ENCODE measurements at places on chromosomes 4 and X.
A peak's percentile ranks its signal among the peaks of the same experiment; 100 is the strongest.

DNA sequence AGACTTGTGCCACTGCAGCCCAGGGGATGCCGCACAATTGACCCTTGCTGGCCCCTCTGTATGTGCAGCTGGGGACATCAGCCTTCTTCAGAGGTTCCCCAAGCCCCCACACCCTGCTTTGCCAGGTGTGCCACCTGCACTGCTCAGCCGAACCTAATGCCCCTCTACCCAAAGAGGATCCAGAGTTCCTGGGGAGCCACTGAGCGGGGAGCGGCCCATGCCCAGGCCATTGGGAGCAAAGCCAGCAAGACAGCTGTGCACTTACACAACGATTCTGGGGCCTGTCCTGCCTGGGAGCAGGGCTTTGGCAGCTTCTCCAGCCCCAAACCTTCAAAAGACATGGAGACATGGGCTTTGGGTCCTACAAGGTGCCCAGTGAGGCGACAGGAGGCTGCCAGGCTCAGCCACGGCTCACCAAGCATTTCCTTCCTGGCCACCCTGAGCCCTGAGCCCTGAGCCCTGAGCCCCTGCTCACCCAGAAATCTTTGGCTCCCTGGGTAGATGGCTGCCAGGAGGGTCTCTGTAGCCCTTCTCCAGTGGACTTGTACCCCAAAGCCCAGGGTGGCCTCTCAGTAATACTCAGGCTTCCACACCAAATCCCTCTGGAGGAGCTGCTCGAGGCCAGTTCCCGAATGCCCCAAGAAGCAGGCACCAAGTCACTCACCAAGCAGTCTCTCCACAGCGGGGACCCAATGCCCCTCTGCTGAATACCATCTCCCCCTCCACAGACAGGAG lies 13.0 kb downstream of the PNMA6E start:
- DNase-seq, result no peak

DNA sequence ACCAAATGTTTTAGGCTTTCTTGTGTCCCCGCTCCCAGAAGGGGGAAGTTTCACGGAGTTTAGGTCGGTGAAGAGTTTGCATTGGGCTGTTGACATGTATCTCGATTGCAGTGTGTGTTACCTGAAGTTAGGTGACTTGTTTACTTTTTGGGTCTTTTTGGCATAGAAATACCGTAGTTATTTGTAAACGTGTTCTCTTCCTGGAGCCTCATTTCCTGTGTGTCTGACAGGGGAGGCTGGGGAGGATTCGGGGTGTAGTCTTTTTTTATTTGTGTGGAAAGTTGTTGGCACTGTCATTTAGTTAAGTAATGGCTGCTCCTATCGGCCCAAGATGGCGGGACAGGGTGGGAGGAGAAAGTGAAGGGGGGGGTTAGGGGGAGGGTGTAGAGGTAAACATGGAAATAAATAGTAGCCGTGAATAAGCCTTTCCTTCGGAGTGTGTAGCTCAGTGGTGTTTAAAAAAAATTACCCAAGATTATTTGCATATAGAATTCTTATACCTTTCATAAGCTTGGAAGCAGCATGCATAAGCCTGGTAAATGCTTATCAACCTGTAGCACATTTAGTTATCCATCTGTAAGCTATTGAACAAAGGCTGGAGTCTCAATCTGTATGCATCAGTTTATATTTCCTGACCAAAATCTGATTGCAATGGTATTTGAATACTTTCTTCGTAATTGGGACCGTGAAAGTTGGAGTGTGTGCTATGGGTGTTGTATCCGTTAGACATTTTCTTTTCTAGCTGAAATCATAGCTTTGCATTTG lies 1.6 kb downstream of the KDM6A start:
- DNase-seq, result no peak

DNA sequence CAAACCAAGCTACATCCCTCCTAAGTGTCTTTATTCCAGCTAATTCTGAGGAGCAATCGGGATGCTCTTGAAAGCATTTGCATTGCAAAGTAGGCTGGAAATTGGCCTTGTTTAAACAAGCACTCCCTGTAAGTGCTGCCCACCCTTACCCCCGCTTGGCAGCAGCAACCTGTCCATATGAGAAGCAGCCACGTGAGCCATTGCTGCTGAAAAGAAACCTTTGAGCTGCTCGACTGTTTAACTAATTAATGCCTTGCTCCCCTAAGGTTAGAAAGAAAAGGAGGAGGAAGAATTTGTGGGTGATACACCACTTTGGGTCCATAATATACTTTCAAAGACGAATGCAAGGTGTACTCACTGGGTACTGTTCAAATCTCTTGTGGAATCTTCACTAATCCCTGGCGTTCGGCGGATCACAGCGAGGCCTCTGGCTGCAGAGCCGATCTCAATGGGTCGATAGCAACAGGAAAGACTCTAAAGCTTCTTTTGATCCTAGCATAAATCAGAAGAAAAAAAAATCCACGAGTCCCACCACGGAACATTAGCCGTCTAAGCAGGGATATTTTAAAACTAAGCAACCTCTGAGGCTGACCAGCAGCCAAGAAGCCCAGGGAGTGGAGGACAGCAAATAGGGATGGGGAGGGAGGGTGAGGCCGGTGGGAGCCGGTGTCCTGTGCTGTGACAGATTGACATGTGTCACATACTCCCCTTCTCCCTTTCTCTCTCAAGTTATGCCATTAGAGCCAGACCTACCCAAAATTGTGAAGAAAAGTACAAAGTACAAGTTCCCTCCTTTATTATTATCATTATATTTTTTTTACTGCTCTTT lies 37.2 kb upstream of the MGST2 start:
- DNase-seq, result peak; percentile 48

GRCh38 chr4:170128219-170128804 lies 38.6 kb upstream of the AADAT start:
- DNase-seq, result no peak

GRCh38 chr4:3873408-3874027 lies 107.3 kb downstream of the ADRA2C start:
- DNase-seq, result peak; percentile 29

DNA sequence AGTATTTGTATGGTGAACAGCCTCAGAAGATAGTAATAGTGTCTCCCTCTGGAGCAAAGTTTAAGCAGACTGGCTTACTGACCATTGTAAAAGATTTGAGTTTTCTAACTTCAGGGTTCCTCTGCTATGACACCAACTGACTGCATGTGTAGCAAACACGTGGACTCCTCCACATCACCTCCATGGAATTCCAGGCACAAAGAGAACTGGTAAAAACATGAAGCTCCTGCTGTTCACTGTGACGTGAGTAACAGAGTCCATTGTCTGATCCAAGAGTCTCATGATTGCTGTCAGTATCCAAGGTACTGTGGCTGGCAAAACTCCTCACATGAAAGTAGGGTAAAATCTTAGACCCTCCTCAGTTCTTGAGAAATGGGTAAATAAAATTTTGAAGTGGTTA lies 107.6 kb upstream of the FAM9B start:
- DNase-seq, result no peak

DNA sequence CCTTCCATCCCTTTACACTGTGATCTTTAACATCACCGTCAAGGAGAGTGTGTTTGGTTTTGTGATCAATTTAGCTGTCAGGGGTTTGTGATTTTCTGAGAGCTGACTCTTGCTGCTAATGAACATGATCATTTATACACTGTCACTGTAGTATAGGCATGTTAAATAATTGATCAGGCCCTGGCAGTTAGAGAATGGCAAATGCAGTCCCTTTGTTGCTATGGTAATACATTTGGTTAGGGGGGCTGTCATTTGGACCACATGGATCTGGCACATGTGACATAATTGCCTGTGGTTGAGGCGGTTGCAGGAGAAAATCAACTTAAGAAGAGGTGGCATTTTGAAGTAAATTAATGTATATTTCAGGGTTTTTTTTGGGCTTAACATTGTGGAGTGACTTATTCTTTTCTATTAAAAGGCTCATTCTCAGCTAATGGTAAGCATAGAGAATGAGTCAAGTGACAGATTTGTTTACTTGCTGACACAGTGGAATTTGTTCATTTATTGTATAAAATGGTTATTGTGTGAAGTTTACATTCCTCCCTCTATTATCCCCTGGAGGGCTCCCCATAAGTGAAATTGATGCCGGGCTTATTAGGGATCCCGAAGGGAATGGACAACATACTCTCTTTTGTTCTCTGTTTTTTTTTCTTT lies 114.0 kb downstream of the FHIP1A start:
- DNase-seq, result no peak

GRCh38 chr4:112411781-112412550 lies 104.0 kb downstream of the NEUROG2 start:
- no peak for DNase-seq

DNA sequence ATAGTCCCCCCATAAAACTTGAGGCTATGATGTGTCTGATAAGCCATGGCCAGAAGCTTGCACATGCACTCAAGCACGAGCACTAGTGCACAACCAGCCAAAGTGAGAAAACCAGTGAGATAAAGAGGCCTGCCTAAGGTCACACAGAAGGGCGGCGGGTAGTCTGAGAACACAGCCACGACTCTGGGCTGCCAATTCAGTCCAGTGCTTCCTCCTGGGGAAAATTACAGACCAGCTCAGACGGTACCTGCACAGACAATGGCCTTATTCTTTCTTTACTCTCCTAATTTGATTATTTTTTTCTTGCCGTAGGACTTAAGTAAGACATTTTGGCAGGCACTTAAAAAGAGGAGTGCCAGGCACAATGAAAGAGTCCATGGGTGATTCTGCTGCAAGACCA lies 533.2 kb upstream of the FAT1 start:
- no peak for DNase-seq

DNA sequence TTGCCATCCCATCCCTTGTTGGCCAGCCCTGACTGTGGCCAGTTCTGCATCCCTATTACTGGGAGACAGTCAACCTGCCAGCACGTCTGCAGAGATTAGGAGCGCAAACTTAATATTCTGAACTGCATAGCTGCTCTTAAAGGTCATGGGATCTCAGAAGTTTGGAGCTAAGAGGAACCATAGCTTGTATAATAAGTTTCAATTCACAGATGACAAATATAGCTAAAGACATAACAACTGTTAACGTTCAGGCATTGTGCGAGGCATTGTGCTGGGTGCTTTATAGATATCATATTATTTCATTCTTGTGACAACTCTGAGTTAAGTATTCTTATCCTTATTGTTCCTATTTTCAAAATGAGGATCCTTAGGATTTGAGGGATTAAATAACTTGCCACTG lies 3.7 kb downstream of the SCARB2 start:
- DNase-seq, result no peak

DNA sequence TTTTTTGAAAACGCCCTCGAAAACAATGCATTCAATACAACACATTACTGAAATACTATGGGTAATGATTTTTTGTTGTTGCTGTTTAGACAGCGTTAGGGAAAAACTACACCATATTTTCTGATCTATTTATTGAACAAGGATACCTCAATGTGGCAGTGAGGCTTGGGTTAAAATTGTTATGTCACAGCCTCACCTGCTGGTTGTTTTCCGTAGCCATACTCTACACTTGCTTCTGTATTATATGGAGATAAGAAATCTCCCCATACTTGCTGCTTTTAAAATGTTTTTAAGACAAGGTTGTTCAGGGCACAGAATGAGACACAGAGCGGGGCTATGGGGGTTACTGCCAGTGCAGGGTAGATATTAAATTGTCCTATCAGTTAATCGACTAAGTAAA lies 221.6 kb upstream of the FTHL17 start:
- no peak for DNase-seq

DNA sequence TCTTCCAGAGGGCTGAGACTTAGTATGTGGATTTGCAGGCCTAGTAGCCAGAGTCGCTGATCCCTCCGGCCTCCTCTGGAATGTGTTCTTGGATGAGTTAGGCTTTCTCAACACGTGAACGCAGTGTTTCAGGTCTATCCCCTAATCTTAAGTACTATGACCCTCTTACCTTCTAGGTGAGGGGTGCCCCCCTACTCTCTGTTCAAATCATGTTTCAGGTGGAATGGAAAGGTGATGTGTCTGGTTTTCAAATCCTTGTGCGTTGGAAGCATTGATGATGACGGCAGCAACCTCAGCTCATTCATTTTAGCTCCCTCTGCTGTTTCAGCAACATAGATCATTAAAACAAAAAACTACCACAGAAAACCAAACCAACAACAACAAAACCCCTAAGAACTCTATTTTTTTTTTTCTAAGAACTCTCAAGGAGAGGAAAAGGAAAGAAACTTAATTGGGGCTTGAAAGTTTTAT lies 56.4 kb downstream of the RWDD4 start:
- DNase-seq, result no peak

GRCh38 chr4:85598936-85599335 lies 124.0 kb downstream of the ARHGAP24 start:
- peak; percentile 18 for DNase-seq

GRCh38 chrX:85024044-85024443 lies 20.4 kb downstream of the APOOL start:
- DNase-seq, result no peak

DNA sequence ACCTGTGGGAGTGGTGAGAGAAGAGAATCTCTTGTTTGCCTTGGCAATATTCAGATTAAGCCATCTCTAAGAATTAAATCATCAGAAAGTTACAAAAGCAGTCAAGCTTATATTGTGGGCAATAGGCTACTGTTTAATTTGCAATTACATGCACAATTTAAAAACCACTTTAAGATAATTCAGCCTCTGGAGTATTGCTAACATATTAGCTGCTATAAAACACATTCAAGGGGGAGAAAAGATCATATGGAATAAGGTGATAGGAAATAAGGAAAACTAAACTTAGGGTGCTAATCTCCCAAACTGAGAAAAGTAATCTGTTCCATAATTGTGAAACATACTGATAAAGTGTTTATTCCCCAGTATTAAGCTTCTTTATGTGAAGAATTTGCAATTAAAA lies 103.9 kb downstream of the ARAP2 start:
- no peak for DNase-seq

DNA sequence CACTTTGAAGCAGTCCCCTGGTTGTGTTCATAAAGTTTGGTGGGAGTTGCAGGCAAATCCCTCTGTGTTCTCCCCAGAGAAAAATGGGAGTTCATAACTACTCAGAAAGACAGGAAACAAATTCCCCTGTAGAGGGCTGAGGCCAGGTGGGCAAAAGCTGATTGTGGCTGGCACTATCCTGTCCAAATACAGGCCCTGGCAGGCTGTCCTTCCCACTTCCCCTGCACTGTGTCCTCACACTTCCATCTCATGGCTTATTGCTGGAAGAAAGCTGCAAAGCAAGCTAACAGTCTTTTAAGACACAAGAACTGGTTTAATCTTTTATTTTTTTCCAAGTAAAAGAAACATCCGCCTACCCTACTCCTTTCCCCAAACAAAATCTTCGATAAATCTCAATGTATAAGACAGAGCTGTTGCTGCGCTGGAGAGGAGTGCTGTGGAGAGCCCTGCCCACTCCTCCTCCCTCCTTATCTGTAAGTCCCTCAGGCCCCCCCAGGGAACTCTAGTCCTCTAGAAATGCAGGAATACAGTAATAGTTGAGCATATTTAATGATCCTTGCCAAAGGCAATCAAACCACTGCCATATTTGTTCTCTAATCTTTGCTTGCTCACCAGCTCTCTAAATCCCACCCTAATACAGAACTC lies 14.0 kb downstream of the TAPT1 start:
- DNase-seq, result no peak

- peak; percentile 69 for DNase-seq
Observed at GRCh38 chrX:91434351-91435168, at the start of gene PABPC5. Gene PABPC5, plus strand, starts transcription at chrX:91434839. Its CDS starts 739 bp downstream, at chrX:91435578.

GRCh38 chr4:123398853-123399626 lies 2.4 kb downstream of the SPRY1 start:
- DNase-seq, result no peak

GRCh38 chrX:32644476-32645245 lies 566.7 kb downstream of the DMD start:
- DNase-seq, result no peak

GRCh38 chr4:97208749-97209148 lies 934.5 kb downstream of the STPG2 start:
- DNase-seq, result no peak
